ENCODE measurements at places on chromosomes 2 and 18. TPM values are rescaled to one million over a fixed set of nuclear protein-coding genes. Genes with fewer than 3 reads are reported as not detected.

ITPRIPL1 gene
- 4.7 TPM for total RNA-seq

TRPM8 gene
- not detected for total RNA-seq

DNAJC10 gene
- 70.4 TPM for total RNA-seq

MROH2A gene
- not detected for total RNA-seq

DLGAP1 gene
- not detected for total RNA-seq

BOLL gene
- total RNA-seq = not detected

SPTBN1 gene
- 207 TPM for total RNA-seq

PTPRM gene
- total RNA-seq = 21.2 TPM

DNA sequence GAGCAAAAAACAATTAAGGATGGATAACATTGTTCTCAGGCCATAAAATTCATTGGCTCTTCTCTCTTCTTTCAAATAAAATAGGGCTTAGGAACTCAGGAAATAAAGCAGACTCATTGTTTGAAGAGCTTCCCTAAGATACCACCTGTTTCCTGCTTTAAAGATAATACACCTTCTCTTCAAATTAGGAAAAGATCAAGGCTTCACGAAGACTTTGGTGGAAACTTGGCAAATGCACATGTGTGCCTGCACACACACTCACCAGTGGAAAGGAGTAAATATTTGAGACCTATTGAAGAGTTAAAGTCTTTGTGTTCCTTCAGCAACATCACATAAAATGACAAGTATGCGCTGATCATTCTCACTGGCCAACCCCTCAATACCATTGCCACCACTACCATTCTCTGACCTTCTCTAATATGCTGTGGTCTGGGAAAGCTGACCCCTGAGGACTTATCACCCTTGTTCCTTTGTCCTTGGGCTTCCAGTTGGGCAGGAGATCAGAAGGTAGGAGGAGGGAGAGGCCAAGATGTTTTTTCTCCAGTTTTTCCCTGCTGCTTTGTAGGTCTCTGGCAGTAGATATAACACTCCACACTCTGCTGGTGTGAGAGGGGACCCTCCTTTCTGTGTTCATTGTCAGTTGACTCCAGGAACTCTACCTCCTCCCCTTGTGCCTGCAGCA lies 53.5 kb upstream of the SPOPL start:
- no peak for DNase-seq

GRCh38 chr2:74137651-74138599 lies 9.8 kb downstream of the BOLA3 start:
- no peak for DNase-seq

GRCh38 chr18:37476182-37476581 lies 89.4 kb downstream of the CELF4 start:
- no peak for DNase-seq

DNA sequence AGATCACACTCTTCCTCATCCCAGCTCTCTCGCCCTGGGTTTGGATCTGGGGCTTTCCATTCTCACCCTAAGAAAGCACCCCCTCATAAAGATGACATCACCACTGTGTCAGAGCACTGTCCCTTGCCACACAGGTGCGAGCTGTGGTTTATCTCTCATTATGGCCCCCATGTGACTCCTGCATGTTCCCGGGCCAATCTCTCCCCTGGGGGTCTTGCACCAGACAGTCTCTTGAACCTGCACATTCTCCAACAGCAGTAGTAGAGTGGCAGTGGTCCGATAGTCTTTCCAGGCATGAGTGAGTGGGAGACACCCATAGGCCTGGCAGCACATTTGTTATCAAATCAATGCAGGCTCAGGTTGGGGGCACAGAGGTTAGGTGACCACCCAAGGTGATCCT lies 130.5 kb downstream of the HRH4 start:
- no peak for DNase-seq

- DNase-seq = no peak
Observed at GRCh38 chr2:2324565-2325101, 6.4 kb downstream of the MYT1L start.

DNA sequence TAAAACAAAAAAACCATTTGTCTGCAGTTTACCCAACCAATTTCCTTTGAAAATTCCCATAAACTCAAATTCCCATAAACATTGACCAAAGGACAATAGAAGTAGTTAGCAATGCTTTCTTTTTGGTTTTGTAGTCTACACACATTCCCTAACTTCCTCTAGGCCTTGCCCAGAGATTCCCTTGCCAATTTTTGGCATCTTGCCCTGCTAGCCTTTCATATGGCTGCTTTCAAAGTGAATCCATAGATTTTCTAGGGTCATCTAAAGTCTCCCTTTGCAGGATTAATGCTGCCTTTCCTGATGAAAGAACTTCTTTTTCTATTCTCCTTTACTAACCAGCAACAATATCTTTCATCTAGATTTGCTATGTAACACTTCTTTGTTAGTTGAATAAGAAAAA lies 33.4 kb downstream of the THSD7B start:
- DNase-seq = no peak

GRCh38 chr2:241617431-241618154 lies 19.4 kb downstream of the THAP4 start:
- peak; percentile 59 for DNase-seq

DNA sequence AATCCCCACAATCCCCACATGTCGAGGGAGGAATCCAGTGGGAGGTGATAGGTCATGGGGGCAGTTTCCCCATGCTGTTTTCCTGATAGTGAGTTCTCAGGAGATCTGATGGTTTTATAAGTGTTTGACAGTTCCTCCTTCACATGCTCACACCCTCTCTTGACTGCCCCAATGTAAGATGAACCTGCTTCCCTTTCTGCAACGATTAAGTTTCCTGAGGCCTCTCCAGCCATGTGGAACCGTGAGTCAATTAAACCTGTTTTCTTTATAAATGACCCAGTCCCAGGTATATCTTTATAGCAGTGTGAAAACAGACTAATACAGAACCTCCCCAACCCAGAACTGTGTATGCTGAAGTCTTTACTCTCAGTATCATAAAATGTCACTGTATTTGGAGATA lies 289.5 kb upstream of the MMADHC start:
- DNase-seq = no peak

GRCh38 chr2:232343821-232344220 lies 34.7 kb upstream of the ALPP start:
- DNase-seq = no peak

DNA sequence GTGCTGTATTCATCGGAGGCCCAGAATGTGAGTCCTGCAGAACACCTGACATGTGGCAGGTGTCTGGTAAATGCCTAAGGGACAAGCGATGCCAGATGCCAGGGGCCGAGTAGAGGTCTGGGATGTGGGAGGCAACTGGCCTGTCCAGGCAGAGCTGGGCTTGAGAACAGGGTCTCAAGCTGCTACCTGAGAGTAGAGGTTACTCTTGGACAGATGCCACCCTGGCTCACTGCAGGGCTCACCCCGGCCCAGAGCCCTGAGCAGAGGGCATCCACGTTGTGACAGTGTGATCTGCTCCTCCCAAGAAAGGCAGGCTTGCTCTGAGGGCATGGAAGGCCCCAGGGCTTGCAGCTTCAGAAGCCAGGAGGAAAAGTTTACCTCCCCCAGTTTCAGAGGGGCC lies 692.0 kb upstream of the ID2 start:
- no peak for DNase-seq

DNA sequence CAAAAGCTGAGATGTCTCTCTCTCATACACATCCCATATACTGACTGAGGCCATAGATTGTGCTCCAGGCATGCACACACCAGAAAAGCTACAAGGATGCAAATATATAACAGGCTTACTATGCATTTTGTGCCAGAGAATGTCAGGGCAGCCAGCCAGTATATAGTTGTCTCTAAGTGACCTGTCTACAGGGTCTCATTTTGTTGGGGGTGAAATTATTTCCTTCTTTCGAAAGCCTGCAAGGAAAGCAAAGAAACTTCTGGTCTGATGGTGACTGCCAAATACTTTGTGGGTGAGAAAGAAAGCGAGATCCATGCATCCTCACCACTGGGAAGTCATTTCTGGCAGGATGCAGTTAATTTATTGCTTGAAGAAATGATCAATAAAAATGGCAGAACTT lies 70.2 kb downstream of the CDCA7 start:
- DNase-seq = no peak

DNA sequence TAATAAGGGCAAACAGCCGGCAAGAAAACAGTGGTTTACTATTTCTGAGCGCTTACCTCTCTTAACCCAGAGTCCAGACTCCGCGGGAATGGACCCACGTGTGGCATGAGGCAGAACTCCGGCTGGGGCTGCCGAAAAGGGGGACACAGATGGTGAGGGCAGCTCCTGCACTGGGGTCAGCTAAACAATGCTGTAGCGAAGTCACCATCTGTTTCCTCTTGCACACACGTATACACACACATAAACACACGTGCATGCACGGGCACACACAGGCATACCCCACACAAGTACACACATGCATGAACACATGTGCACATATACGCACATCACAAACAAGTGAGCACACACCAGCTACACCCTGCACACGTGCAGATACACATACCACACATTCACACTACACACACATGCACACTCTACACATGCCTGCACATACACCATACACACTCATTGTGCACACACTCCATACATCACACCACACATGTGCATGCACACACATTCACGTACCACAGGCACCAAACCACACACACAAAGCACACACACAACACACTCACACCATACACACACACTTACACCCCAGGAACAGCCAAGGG lies 105.9 kb upstream of the ID2 start:
- DNase-seq = no peak

GRCh38 chr2:133253793-133254192 lies 314.5 kb downstream of the NCKAP5 start:
- no peak for DNase-seq

GRCh38 chr2:189960346-189960745 lies 102.2 kb downstream of the MSTN start:
- DNase-seq = no peak

GRCh38 chr2:233462826-233463470 lies 103.6 kb downstream of the USP40 start:
- DNase-seq = no peak

GRCh38 chr2:160836755-160837154 lies 323.5 kb upstream of the TANK start:
- no peak for DNase-seq

- no peak for DNase-seq
Observed at GRCh38 chr2:120763508-120763907, 27.8 kb downstream of the GLI2 start.

DNA sequence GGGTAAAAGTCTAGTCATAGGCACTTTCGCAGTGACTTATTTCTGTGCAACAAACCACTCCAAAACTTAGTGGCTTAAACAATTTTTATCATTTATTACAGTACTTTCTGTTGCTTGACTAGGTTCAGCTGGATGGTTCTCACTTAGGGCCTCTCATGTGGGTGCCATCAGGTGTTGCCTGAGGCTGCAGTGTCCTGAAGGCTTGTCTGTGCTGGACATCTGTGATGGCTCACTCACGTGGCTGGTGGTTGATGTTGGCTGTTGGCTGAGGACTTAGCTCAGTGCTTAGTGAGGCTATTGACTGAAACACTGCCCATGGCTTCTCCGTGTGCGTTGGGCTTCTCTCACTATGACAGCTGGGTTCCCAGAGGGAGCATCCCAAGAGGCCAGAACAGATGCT lies 81.4 kb upstream of the GCFC2 start:
- DNase-seq = no peak

DNA sequence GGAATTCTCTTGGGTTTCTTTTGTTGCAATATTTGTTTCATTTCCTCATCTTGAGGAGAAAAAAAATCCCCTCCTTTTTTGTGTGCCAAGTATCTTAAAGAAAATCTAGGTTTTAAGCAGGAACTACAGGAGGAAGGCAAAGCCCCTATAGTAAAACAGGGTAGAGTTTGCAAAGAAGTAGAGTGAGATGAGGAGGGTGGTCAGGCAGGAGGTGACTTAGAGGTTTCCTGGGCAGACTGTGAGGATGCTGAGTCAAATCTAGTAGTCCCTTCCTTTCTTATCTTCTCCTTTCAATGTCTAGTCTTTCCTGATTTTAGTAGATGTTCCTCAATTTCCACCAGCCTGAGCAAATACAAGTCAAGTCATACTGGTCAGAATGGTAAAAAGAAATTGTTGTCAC lies 222.5 kb downstream of the PMAIP1 start:
- DNase-seq = no peak

- peak; percentile 13 for DNase-seq
Observed at GRCh38 chr2:15940661-15941480, 521 bp downstream of the MYCN start.

DNA sequence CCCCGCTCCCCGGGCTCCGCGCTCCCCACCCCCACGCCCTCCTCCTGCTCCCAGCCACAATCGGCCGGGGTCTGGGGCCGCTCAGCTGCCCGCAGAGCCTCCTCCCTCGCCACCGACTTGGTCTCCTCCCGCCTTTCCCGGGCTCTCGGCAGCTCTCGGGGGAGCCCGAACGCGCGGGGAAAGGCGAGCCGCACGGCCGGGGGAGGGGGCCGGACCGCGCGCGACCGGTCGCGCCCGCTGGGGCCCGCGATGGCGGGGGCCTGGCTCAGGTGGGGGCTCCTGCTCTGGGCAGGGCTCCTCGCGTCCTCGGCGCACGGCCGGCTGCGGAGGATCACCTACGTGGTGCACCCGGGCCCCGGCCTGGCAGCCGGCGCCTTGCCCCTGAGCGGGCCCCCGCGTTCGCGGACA lies 327 bp downstream of the LTBP1 start:
- no peak for DNase-seq

GRCh38 chr2:134482131-134482723 lies 228.4 kb downstream of the MGAT5 start:
- no peak for DNase-seq

GRCh38 chr2:73969356-73969755 lies 15.4 kb upstream of the TET3 start:
- DNase-seq = no peak

- DNase-seq = no peak
Observed at GRCh38 chr18:35703043-35703688, 121.6 kb downstream of the GALNT1 start.

Data from naive thymus-derived CD4-positive, alpha-beta T cell (primary cell).